ENCODE measurements at places on chromosomes 11 and 22. TPM values are rescaled to one million over a fixed set of nuclear protein-coding genes. Genes with fewer than 3 reads are reported as not detected.

GRCh38 chr11:13101644-13102512 lies 92.8 kb downstream of the RASSF10 start:
- DNase-seq: peak; percentile 11

GRCh38 chr22:41501209-41501608 lies 32.3 kb downstream of the ACO2 start:
- no peak for DNase-seq

GRCh38 chr11:63853476-63853875 lies 14.6 kb downstream of the MARK2 start:
- DNase-seq: no peak

GRCh38 chr22:39773976-39774539 lies 119.5 kb downstream of the ENTHD1 start:
- DNase-seq: no peak

The MISFA gene
- total RNA-seq: 1.2 TPM

DNA sequence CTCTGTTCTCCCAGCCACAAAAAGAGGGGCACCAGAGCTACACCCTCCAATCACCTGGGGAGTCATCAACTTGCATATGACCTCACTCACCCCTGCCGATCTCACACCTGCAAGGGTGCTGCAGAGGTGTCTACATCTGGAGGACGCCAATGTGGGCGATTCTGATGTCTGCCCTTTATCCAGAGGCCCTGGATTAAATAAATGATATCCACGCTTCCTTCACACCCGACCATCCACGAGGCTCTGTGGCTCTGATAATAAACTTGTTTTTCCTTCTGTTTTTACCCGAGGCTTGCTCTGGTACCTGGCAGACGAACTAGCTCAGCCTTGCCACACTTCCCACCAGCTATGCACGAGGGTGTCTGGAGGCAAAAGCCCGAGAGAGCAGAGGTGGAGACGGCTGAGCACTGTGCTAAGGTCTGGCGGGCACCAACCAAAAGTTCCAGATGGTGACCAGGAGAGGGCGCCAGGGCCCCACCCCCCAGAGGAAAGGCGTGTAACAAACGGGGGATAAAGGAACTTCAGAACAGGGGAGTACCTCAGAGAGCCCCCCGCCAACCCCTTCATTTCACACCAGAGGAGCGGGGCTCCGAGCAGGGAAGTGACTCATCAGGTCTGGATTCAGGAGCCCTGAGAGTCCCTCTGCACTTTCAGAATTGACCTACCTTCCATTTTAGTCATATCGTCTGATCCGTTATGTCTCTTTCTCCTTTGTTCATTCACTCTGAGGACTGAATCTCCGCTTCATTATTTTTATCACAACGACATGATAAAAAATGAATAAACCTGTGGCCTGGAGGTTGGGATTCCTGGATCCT lies 13.5 kb downstream of the SCN3B start:
- peak; percentile 35 for DNase-seq

DNA sequence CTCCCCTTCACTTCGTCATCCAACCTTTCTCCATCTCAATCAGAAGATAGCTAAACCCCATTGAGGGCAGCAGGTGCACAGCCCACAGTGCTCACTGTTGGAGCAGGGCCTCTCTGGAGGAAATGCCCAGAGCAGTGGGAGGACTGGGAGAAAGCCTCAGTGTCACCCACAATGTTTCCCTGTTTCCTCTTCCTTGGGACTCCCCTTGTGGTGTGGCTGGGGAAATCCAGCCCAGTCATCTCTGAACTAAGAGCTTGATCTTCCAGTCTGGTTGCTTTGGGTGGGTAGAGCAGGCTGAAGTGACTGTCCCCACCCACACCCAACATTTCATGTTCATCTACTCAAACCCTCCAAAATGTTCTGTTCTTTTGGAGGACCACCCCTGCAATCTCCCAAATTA lies 29.8 kb upstream of the EED start:
- no peak for DNase-seq

The TRIM48 gene
- not detected for total RNA-seq

The P2RX3 gene
- total RNA-seq: not detected

DNA sequence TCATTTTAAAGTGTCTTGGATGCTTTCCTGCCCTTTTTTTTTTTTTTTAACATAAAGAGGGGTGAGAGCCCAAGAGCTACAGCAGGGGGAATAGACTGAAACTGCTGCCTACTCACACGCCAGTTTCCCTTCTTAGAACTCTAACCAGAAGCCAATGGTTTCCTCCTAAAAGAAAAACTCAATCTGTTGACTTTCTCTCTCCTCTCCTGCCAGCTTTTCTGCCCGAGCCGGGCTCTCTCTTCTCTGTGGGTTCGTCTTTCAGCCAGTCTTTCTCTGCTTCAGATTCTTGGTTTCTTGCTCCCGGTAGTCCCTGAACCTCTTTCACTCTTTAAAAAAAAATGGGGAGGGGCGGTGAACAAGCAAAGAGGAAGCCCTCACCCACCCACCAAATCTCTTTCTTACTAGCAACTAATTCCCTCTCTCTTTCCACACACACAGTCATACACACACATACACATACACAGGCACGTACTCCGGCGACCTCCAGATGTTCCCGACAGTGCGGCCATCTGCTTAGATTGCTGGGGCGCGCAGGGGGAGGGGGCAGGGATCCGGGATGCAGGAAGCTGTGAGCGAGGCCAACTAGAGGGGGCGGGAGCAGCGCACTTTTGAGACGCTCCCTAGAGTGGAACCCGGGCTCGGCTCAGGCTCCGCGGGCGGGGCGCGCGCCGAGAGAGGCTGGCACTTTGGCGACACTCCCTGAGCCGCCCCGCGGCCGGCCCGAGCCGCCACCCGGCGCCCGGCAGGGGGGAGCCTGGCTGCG lies 444 bp upstream of the TSKU start:
- peak; percentile 85 for DNase-seq

GRCh38 chr11:14500181-14500651 lies 605 bp upstream of the COPB1 start:
- peak; percentile 12 for DNase-seq

The OR51B4 gene
- total RNA-seq: 0.41 TPM

DNA sequence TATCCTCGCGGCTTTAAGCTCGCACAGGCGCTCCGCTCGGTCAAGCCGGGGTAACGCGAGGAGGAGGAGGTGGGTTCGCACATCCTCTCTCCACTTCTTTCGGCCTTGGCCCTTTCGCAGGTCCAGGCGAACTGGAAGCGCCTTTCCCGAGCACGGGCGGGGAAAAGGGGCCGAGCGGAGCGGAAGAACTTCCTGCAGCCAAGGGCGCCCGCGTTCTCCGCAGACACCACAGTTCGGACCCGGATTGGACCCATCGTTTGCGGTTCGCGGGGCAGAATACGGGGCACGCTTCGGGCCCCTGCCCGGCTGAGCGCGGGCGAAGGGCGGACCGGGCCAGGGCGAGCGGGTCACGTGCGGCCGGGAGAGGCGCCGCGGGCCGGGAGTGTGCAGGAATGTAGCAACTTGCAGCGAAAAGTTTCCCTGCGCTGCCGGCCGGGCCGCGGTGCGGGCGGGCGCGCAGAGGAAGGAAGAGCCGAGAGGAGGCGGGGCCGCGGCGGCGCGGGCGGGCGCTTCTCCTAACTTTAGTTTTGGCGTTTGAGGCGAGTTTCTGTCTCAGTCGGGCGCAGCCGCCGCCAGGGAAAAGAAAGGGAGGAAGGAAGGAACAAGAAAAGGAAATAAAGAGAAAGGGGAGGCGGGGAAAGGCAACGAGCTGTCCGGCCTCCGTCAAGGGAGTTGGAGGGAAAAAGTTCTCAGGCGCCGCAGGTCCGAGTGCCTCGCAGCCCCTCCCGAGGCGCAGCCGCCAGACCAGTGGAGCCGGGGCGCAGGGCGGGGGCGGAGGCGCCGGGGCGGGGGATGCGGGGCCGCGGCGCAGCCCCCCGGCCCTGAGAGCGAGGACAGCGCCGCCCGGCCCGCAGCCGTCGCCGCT lies at the start of gene YAP1:
Gene YAP1, plus strand, starts transcription at position 552 of the 865 bp plus-strand sequence. CDS start 402 bp downstream, outside the sequence.
- peak; percentile 68 for DNase-seq

- no peak for DNase-seq
These were observed 69.9 kb upstream of the RTL6 start for GRCh38 chr22:44567846-44568493.

DNA sequence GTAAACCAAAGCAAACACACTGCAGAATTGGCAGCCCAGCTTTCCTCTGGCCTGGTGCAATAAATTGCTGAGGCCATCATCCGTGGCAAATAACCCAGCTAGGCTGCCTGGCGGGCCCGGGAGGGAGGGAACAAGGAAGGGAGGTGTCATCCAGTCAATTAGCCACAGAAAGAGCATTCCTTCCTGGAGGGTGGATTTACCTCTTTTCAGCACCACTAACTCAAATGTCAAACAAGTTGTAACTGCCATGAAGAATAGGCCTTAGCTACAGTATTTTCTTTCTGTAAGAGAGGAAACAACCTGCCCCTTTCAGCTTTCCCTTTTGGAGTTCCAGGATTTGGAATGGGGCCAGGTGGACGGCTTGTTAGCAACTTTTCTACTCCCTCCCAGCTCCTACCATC lies 163.8 kb upstream of the BDNF start:
- no peak for DNase-seq

GRCh38 chr11:29511394-29511793 lies 505.4 kb downstream of the KCNA4 start:
- no peak for DNase-seq

The RHOD gene
- total RNA-seq: 0.82 TPM

The CCDC188 gene
- 0.82 TPM for total RNA-seq

DNA sequence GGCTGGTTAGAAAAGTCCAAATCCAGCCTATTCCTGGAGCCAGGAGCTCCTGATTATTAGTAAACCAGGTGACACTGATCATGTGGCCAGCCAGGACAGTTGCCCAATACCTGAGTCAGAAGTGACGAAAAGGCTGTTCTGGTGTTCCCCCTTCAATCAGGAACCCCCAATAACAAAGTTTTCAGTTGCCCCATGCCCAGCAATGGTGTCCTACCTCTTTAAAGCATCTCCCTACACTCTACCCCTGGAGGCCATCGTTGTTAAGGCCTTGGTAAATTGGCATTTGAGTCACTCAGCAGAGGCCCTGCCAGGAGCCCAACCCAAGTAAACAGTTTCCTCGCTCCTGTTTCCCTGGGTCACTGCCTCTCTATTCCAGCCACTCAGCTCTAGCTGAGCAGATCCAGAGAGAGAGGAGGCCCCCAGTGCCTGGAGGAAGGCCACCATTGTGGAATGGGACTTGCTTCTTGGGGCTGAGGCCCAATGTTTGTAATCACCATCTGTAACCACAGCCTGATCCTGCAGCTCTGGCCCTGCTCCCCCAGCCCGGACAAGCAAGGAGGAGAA lies 25.0 kb downstream of the ARHGAP1 start:
- peak; percentile 48 for DNase-seq

DNA sequence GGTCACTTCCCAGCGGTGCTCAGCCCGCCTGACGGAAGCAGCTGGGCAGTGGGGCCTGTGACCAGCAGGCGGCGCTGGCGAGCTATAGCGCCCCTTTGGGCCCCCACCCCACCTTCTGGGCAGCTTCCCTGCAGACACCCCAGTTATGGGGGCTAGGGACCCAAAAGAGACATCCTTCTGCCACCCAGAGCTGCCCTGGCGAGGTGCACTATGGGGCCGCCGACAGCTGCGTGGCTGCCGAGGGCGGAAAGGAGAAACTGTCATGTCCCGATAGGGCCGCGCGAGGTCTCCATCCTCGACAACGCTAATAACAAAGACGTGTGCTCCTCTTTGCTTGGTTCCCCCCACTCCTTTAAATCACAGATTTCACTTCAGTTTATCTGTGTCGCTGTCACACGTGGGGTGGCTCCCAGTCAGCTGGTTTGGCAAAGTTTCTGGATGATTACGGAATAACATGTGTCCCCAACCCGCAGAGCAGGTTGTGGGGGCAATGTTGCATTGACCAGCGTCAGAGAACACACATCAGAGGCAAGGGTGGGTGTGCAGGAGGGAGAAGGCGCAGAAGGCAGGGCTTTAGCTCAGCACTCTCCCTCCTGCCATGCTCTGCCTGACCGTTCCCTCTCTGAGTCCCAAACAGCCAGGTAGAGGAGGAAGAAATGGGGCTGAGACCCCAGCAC lies 673 bp upstream of the MYO7A start:
- DNase-seq: peak; percentile 65

- no peak for DNase-seq
These were observed 30.7 kb upstream of the TH start for GRCh38 chr11:2202071-2202899.

DNA sequence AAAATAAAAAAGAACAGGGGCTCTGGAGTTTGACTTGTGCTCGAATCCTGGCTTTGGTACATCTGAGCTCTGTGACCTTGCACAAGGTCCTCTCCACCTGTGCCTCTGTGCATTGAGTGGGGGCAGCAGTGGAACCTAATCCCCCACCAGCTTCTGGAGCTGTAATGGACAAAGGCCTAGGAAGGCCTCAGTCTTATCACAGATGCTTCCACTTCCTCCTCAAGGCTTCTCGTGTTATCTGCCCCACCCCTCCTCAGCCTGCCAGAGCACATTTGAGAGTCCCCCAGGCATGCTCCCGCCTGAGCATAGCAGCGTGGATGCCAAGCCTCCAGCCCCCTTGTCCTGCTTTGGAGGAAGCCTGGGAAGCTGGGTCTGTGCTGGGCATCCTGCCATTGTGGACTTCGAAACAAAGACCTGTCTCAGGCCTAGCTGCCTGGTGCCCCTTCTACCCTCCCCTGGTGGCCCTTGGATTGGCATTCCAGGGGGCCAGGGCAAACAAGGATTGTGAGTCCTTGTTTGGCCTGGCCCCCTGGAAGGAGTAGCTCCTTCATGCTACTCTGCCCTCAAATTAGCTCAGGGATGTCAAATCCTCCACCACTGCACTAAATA lies 15.0 kb downstream of the SLC35E4 start:
- no peak for DNase-seq

The YPEL1 gene
- total RNA-seq: 104 TPM

DNA sequence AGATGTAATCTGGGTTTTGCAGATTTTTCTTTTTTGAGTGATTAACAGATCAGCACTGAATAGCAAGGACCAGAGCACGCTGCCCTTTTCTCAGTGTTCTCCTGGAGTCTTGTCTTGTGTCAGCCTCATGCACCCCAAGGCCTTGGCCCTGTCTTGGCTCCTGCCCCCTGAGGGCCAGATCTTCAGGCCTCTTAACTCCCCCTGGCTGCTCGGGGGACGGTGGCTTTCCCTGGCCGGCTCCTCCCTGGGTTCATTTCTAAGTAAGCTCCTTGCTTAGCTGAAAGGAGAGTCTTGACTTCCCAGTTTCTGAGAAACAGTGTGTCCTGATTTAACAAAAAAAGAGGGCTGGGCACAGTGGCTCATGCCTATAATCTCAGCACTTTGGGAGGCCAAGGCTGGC lies 1139.3 kb downstream of the BRD1 start:
- no peak for DNase-seq

GRCh38 chr11:107271425-107271824 lies 186.2 kb downstream of the CWF19L2 start:
- DNase-seq: no peak

The OR5A1 gene
- not detected for total RNA-seq

The GLYATL1 gene
- 0.82 TPM for total RNA-seq

Data from frontal cortex (tissue), 4 donors.